Lung microvascular endothelial cell (primary cell): ENCODE measurements at places on chromosomes 7 and 10. TPM values are rescaled to one million over a fixed set of nuclear protein-coding genes. Genes with fewer than 3 reads are reported as not detected.

DNA sequence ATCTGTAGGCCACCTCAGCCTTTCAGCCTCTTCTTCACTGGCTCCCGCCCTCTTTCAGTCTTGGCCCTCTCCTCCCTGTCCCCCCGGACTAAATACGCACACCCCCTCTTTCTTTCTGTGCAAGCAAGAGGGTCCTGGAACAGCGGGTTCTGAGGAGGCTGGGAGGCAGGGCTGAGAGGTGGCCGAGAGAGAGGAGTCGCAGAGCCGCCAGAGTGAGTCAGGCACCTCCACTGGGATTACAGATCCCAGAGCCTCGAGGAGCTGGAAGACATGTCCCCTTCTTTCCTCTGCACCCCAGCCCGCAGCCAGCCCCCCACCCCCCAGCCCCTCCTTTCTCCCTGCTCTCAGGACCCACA, 182 bp downstream of the CCDC136 start:
- no peak for DNase-seq

The SSBP1 gene
- 91.5 and 117 TPM in 2 replicates for total RNA-seq

The ST8SIA6 gene
- 0.20 and 0.87 TPM in 2 replicates for total RNA-seq

- peak; percentile 89 for DNase-seq
These were observed 72.4 kb upstream of the LRRC4 start for GRCh38 chr7:128103498-128104107.

DNA sequence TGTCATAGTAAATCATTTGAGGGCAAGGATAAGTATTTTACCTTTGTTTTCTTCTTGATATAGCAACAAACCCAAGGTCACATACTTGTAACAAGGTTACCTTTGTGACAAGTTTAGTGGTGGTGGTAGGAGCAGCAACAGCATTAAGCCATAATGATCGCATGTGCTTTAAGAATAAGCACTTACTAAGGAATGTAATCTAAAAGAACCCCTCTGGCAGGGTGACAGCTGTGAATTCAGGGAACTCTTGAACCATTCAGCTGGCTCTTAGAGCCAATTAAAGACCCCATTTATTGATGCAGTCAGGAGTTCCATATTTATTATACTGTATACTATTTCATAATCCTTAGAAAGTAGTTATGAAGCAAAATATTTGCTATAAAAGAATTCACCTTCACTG, 370.8 kb downstream of the EXOC4 start:
- DNase-seq: no peak
